Activated naive CD4-positive, alpha-beta T cell treated with Interleukin-2 at 50 U/mL for 16 hours (primary cell): ENCODE measurements at places on chromosomes 2 and 18.

DNA sequence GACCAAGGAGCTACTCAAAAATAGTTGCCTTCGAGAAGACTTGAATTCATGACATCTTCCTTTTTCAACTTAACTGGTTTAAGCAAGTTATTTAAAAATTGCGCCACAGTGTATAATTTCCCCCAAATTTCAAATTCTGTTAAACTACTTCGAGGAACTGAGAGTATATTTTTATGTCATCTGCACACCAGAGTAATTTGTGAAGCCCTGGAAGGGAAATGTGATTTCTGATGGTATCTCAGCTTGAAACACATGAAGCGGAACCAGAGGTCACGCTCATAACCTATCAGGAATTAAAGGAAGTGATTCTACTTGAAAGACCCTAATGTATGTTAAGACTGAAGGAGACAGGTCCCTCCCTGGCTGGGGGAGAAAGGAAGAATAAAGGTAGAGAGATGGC, 33.9 kb upstream of the DARS1 start:
- no peak for DNase-seq

DNA sequence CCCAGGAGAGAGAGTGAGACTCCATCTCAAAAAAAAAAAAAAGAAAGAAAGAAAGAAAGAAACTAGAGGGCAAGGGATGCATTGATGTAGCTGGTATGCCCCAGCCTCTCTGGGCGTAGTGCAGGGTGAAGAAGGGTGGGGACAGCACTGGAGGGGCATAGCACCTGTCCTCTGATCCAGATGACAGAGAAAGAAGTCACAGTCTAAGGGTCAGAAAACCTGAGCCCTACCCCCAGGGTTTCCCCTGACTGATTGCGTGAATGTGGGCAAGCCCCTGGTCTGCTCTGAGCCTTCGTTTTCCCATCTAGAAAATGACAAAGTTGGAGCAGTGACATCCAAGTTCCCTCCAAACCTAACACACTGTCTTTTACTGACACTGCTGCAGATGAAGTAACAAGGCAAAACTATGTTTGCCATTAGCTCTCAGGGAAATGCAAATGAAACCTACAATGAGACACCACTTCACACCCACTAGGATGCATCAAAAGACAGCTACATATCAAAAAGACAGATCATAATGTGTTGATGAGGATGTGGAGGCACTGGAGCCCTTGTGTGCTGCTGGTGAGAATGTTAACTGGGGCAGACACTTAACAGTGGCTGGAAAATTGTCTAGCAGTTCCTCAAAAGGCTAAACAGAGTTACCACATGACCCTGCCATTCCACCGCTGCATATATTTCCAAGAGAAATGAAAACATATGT, 19.5 kb upstream of the YWHAQ start:
- no peak for DNase-seq

GRCh38 chr2:176526995-176527901, 258.0 kb downstream of the MTX2 start:
- DNase-seq, result no peak

GRCh38 chr2:162074928-162075688, 1.1 kb upstream of the DPP4 start:
- no peak for DNase-seq

GRCh38 chr2:200470230-200470629, 39.6 kb downstream of the KCTD18 start:
- DNase-seq, result no peak

DNA sequence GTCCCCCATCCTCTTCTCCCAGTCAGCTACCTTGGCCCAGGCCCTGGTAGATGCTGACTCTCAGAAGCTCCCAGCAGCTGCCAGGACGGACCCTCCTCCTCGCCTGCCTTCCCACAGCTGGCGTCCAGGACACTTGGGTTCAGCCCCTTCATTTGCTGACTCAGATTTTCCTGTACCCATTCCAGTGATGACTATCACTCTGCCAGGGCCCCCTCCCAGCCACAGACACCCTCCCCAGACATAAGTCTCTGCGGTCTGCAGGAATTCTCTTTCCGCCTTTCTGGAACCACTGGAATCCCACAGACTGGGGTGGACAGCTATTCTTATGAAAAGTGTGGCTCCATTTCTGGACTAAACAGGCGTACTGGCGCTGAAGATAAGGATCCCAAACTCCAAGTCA, 260.3 kb upstream of the EPAS1 start:
- DNase-seq, result no peak

- no peak for DNase-seq
These were observed 60.8 kb downstream of the CENPO start for GRCh38 chr2:24853996-24854395.

DNA sequence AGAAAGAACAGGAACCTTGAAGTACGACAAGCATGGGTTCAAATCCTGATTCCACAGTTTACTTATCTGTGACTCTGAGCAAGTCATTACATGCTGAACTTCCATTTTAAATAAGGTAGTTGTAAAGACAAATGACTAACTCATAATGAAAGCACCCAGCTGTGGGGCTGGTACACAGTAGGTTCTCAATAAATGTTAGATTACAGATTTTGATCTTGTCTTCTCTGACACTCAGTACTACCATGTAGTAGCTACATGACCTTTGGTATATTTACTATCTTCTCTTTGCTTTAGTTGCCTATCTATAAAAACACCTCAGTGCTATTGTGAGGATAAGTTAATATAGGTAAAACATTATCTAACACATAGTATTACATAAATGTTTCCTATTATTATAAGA, 3.2 kb downstream of the TRAK2 start:
- DNase-seq, result no peak

DNA sequence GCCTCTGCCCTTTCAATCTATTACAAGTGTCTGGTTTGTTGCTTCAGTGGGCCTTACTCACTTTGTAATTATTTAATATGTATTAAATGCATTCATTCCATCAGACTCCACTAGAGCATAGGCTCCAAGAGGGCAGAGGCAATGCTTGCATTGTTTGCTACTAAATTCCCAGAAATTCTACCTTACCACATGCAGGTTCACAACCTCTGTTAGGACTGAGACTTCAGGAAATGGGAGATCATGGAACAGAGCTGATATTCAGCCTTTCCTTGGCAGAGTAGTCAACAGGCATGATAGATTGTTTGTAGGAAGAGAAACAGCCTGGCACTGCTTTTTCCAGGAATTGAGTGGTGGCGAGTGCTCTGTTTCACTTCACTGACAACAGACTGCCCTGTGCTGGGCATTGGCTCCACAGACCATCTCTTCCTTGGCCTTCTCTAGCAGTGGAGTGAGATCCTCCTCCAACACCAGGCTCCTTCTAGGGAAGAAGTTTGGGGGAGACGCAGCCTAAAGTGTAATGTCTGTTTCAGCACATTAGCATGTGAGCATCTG, 6.2 kb upstream of the MATN3 start:
- no peak for DNase-seq

- no peak for DNase-seq
These were observed 835.3 kb downstream of the EPHA4 start for GRCh38 chr2:220736778-220737177.

DNA sequence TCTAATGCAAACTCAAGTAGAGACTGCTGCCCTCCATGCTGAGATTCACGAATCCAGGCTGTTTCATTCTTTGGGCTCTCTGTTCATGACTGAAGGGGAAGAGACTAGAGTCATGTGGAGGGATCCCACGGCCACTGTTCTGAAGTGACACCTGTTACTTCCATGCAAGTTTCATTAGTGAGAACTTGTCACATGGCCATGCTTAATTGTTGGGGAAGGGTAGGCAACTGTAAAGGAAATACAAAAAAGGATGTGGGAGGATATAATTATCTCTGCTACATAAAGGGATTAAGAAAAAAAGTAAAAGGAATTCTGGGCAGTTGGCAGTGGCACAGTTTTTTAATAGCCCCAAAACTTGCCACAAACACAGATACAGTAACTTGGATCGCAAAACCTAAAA, 28.0 kb upstream of the PSME4 start:
- no peak for DNase-seq

- no peak for DNase-seq
These were observed 86.3 kb downstream of the NDUFA10 start for GRCh38 chr2:239938651-239939486.

GRCh38 chr2:143347901-143348414, 218.7 kb downstream of the ARHGAP15 start:
- no peak for DNase-seq

DNA sequence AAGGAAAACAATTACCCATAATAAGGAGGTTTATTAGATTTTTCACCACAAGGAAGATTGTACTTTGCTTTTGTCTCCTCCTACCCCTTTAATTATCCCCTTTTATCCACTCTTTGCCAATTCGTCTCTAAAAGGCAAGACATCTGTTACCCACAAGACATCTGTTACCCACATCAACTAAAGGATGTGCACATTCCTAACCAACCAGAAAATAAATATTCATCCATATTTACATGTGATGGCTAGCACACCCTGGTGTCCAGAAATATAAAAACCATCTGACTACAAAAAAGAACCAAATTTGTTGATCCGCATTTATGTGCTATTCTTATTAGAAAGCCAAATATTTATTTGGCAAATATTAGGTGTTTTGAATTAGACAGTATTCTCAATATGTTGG, 35.7 kb downstream of the ACVR1C start:
- no peak for DNase-seq

GRCh38 chr2:79801082-79801481, 288.2 kb downstream of the CTNNA2 start:
- no peak for DNase-seq
